ENCODE measurements at places on chromosomes 6 and 20.

DNA sequence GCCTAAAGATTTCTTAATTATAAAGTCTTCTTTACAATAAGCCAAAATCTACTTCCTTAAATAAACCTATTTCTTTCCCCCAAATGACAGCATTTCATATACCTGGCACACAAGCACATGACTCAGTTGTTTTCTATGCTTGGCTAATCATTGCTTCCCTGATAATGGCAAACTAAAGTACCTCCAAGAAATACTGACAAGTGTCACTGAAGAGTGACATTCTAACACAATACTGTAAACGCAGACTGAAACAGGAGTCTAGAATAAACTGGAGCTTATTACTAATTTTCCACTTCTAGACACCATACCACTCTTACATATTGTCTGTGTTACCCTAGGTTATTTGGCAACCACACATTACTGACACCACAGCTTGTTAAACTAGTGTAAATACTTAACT lies 14.3 kb downstream of the SYNCRIP start:
- no peak for DNase-seq

- DNase-seq: no peak
Measured at GRCh38 chr6:2209226-2209809, 36.1 kb downstream of the GMDS start.

- no peak for DNase-seq
Measured at GRCh38 chr20:52972965-52973819, 1.0 kb downstream of the TSHZ2 start.

- no peak for DNase-seq
Measured at GRCh38 chr6:151275121-151275520, 35.4 kb downstream of the AKAP12 start.

GRCh38 chr6:163872335-163872734 lies 457.8 kb downstream of the QKI start:
- DNase-seq: no peak

DNA sequence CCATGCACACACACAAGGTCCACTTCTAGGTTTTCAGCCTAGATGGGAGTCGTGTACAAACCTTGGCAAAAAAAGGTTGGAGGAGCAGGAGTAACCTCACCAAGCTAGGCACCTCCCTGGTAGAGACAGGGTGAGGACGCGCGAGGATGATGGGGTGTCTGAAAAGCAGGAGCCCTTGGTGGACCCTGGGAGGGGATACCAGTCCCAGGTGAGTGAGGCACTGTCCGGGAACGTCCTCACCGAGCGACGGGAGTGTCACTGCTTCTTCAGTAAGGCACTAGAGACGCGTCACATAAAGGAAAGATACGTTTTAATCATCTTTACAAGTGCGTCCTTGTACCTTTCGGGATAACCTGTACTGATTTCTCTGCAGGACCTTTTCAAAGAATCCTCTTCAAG lies 29.4 kb upstream of the ZBP1 start:
- no peak for DNase-seq

DNA sequence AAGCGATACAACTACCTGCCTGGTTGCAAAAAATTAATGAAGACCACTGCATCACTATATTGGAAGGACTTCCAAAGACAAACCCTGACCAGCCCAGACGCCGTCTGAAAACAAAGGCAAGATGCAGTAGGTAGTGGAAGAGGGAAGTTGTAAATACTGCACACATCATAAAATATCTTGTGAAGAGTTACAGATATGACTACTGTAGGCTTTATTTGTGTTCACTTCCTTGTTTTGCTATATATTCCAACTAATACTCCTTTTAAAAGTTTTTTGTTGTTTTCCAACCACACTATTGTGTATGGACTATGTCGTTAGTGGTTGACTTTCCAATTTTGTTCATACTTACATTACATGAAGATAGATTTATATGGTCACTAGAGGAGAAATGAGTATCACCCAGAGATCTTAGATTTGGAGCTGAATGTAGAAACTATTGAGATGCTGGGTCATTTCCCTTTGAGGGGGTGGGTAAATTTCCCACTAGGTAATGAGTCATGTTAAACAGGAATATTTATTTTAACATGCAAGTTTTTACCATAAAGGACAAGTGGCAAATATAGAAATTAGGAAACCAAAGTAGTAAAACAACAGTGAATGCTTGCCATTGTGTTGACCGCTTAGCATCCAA lies 16.6 kb upstream of the TXLNB start:
- no peak for DNase-seq

- DNase-seq: no peak
Measured at GRCh38 chr6:6834356-6835222, 246.1 kb downstream of the LY86 start.

- peak; percentile 48 for DNase-seq
Measured at GRCh38 chr6:29834564-29835436, 7.2 kb downstream of the HLA-G start.

GRCh38 chr6:63427951-63428350 lies 108.2 kb upstream of the LGSN start:
- no peak for DNase-seq

- DNase-seq: no peak
Measured at GRCh38 chr6:44107017-44107416, 20.2 kb downstream of the MRPL14 start.

DNA sequence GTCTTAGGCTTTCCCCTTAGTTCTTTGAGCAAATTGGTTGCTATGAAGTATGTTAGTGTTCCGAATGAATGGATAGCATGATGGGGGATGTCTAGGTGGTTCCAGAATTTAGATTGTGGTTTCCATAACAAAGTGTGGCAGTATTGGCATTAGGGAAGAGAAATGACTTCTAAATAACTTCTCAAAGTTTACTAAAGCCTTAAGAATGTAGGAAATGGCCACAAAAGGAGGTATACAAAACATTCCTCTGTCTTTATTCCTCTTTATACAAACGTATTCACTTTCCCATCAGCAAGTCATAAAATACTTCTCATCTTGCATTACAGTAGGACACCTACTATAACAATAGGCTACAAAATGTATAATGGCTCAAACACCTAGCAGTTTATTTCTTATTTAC lies 279.6 kb downstream of the ESR1 start:
- no peak for DNase-seq

DNA sequence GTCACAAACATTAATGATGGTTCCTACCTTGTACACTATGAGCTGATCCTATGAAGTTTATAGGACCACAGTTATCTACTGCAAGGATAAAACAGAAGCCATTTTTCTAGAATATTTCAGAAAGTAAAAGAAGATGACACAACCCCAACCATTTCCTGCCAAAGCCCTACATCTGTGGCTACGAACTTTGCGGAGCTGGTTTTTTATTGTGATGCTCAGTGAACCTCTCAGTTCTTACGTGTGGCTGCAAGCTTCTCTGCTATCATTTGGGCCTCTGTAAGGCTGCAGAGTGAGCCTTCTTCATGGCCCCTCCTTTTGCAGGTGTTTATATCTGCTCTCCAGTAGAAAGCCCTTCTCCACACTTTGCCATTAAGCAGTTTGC lies 17.8 kb upstream of the TAGAP start:
- peak; percentile 51 for DNase-seq

DNA sequence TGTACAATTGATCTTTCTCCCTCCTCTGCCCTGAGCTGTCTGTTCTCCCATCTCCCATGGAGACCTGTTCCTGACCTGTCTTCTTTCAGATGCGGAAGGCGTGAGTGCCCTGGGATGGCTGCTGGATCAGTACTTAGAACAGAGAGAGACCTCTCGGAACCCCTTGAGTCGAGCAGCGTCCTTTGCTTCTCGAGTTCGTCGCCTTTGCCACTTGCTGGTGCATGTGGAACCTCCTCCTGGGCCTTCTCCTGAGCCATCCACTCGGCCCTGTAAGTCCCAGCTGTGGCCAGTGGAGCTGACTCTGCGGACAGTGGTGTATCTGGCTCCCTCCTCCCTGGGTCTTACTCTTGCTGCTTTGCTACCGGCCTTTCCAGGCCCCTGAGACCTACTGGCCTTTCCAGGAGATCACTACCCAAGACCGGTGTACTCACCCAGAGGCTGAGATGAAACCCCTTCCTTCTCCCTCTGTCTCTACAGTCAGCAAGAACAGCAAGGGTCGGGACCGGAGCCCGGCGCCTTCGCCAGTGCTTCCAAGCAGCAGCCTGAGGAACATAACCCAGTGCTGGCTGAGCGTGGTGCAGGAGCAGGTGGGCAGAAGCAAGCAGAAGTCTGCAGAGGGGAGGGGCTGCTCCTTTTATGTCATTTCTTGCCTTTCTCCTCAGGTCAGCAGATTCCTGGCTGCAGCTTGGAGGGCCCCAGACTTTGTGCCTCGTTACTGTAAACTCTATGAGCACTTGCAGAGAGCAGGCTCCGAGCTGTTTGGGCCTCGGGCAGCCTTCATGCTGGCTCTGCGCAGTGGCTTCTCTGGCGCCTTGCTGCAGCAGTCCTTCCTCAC lies 22.5 kb downstream of the CUL9 start:
- DNase-seq: no peak

DNA sequence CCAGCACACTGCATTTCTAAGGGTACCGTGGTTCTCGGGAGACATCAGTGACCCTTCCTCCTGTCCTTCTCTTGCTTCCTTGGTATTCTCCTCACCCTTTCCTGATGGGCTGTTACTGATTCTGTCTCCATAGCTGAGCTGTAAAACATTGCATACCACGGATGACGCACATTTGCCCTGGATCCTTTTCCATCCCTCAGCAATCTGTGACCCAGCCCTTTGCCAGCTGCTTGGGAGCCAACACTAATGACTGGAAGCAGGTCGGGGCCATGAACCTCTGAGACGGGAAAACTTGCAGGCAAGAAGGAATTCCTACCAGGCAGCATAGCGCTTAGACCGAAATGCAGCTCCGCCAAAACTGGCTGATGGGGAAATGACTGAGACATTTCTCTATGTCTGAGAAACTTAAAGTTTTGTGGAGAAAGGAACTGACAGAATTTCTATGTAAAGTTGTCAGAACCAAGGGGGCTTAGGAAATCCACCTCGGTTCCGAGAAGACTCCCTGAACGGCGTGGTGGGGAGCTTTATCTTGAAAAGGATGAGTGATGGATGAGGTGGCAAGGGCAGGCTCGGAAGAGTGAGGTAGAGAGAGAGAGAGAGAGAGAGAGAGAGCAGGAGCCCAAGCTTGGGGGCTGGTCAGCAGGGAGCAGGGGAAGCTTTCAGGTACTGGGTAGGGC lies 19.2 kb downstream of the TUBB2B start:
- DNase-seq: no peak

DNA sequence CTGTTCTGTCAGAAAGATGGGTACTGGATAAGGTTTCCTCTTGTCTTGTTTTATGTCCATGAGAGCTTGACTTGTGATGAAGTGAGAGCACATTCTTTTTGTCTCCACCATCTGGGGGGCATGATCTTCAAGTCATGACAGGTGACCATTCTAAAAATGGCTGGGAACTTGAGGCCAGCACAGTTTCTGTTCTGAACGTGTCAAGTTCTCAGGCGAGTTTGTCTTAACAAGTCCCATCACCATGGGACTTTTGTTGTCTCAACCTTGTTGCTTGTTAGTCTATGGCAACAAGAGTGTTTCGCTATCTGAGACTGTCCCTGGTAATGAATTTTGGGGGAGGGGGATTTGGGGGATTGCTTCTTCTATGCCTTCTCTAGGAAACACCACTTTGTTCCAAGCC lies 25.6 kb upstream of the ENPP4 start:
- DNase-seq: no peak

DNA sequence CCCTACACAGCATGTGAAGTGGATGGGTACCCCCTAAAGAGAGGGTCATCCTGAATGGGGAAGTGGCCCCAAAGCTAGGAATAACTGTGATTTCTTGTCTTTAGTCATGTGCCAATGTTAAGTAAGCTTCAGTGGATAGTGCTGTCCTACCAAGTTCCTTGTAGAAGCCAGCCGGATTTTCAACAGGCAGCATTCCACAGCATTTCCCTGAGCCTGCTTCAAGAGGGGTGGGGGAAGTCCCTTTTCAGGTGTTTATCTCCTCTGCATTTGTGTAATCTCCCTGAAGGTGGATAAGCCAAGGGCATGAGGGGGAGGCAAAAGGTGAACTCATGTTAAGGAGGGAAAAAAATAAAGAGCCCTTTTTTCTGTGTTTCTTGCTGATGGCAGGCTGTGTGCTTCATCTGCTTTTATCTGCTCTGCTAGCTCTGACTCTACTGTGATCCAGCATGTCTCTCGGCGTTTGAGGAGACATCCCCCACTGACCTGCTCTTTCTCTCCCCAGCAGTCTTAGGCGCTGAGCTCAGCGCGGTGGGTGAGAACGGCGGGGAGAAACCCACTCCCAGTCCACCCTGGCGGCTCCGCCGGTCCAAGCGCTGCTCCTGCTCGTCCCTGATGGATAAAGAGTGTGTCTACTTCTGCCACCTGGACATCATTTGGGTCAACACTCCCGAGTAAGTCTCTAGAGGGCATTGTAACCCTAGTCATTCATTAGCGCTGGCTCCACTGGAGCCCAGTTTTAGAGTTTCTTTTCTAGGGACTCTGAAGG lies 1.9 kb downstream of the EDN1 start:
- no peak for DNase-seq

- no peak for DNase-seq
Measured at GRCh38 chr20:39876976-39877635, 811.9 kb downstream of the MAFB start.

GRCh38 chr20:4502756-4503155 lies 219.0 kb upstream of the PRND start:
- DNase-seq: no peak

DNA sequence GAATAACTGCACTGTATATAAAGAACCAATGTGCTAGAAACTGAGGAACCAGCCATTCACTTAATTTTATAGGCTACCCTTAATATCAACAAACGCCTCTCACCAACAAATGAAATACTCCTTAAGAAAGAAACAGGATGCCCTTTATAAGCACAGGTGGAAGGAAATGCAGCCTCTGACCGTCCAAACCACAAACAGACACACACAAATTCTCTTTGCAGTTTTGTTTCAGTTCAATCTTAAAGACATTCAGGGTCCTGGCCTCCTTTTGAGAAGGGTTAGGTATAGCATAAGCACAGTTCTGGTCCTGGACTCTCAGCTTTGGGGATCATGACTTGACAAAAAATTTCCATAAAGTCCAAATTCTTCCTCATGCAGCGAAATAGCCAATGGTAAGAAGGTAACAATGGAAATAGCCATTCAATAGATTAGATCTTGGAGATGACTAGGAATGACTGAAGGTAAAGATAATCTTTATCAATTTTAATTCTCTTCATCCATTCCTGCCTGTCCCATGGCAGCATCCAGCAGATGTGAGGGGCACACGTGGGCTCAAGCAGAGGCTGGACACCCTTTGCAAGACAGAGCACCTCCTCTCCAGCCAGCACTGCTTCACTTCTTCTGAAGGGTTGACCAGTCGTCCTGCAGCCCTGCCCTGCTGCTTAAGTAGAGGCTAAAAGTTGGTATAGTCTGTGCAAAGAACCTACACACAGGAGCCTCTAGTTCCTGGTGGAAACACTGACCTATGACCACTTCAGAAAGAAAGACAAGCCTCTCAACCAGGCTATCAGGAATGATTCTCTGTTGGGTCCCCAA lies 123.9 kb downstream of the CD83 start:
- DNase-seq: no peak

Measured in effector CD4-positive, alpha-beta T cell (primary cell).